ENCODE measurements at places on chromosomes 4 and X.

GRCh38 chr4:78528327-78528726 lies 23.2 kb upstream of the ANXA3 start:
- DNase-seq: no peak

- no peak for DNase-seq
Observed at GRCh38 chr4:147786531-147786930, 54.6 kb downstream of the ARHGAP10 start.

DNA sequence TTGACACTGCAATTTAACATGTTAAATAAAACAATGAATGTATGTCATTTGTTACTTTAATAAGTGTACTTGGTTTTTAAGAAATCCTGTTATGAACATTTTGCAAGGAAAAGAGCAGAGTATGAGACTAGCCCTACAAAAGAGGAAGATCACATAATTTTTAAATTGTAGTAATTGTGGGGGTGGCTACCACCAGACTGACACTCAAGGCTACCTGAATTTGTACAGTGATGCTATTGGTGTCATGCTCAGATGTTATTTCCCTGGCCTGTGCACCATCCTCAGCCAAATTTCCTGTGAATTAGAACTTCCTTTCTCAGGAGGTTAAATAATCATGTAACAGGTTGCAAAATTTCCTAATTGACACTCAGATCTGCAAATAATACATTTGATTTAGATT lies 157.5 kb downstream of the BANK1 start:
- no peak for DNase-seq

GRCh38 chrX:74906417-74906816 lies 18.8 kb downstream of the NEXMIF start:
- DNase-seq: no peak

GRCh38 chrX:50100188-50100587 lies 100.6 kb downstream of the AKAP4 start:
- no peak for DNase-seq

GRCh38 chr4:157282019-157282418 lies 61.5 kb downstream of the GRIA2 start:
- no peak for DNase-seq

DNA sequence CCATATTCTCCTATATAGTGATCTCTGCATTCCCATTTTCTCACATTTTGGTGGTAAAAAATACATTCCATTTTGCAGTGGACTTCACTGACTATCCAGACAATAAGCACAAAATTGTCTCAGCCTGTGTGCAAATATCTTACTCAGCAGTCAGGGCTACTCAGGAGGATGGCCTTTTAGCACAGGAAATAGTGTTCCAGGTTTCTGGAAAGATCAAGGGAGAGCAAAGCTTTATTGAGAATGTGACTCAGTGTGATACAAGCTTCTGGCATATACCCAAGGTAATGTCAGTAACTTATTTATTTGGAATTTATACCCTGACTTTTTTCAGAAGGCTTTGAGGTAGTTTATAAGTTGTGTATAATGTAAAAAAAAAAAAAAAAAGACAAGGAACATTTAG lies 233.4 kb downstream of the TEX13A start:
- DNase-seq: no peak

All from activated naive CD4-positive, alpha-beta T cell treated with Interleukin-2 at 50 U/mL for 16 hours (primary cell).